ENCODE measurements at places on chromosomes 7 and 10.

DNA sequence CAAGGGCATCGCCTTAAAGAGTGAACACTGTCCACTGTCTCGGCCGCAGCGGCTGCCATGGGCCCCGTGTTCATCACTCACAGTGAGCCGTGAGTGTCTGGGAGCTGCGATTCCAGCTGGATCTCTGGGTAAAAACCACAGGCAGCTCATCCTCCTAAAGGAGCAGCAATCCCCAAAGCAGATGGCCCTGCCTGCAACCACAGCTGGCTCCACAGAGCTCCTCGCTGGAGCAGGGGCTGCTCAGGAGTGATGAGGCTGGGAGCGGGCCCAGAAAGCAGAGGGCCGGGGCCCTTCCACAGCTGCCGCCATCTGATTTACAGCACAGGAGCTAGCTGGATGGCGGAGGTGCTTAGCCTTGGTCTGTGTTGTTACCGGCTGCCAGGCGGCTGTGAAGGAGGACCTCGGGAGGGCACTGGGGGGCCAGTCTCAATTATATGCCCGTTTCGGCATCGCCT, 6.6 kb upstream of the TMEM184A start:
- DNase-seq = no peak

- DNase-seq = peak; percentile 12
Measured at GRCh38 chr10:92590623-92591549, 2.0 kb upstream of the KIF11 start.

DNA sequence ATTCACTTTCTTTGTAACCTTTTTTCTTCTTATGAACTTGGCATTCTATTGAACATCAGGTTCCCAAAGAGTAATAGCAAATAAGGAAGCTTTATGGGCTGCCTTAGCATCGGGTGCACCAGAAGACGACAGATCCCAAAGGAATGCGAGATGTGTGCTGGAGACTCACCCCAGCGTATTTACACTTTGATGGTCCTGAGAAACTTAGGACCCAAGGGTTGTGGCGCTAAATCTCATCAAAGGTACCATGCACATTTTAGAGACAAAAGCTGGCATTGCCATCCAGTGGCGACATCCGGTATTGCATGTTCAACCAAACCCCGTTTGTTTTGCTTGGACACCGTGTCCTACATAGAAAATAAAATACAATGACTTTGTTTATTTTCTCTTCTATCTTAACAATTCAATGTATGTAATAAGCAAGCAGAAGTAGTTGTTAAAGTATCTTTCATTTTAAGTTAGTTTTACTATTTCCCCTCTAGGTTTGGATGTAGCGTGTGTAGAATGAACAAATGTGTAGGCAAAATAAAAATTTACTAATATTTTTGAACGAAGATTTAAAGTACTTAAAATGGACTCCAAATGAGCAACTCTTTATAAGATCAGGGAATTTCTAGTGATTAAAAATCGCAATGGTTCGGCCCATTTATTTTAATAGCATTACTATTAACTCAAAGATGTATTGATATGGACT, 1154.8 kb downstream of the GATA3 start:
- peak; percentile 74 for DNase-seq

GRCh38 chr7:83957333-83957732, 237.3 kb downstream of the SEMA3A start:
- DNase-seq = no peak

GRCh38 chr7:69827558-69827957, 229.3 kb downstream of the AUTS2 start:
- no peak for DNase-seq

DNA sequence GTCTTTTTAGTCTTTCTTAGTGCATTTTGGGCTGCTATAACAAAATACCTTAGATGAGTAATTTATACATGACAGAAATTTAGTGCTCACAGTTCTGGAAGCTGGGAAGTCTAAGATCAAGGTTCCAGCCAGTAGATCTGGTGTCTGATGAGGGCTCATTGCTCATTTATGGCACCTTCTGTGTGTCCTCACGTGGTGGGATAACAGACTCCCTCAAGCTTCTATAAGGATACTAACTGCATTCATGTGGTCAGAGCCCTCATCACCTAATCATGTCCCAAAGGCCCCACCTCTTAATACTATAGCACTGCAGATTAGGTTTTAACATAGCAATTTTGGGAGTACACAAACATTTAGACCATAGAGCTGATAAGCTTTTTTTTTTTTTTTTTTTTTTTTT, 80.4 kb downstream of the ZNRF2 start:
- DNase-seq = no peak

- DNase-seq = no peak
Measured at GRCh38 chr10:68330852-68331454, 911 bp upstream of the HNRNPH3 start.

- DNase-seq = no peak
Measured at GRCh38 chr7:14739168-14739840, 163.2 kb downstream of the DGKB start.

DNA sequence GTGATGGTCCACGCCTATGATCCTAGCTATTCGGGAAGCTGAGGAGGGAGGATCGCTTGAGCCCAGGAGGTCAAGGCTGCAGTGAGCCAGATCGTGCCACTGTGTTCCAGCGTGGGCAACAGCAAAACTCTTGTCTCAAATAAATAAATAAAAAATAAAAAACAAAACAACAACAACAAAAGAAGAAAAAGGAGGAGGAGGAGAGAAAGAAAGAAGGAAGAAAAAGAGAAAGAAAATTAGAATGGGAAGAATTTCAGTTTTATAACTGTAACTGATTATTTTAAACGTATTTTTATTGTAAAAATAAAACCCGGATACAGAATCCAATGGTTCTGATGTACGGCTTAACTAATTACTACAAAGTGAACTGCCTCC, 37.2 kb upstream of the PSAP start:
- DNase-seq = no peak

GRCh38 chr7:37916017-37916672, 472 bp downstream of the SFRP4 start:
- DNase-seq = no peak

Data from activated T-cell treated with anti-CD3 and anti-CD28 coated beads for 48 hours (primary cell).